Activated CD4-positive, alpha-beta T cell treated with anti-CD3 and anti-CD28 coated beads, Interleukin-2, Interleukin-4, amounts not matched to agents 100 ng/mL and 50 ng/mL, durations not matched to agents 16 hours and 8 hours (primary cell): ENCODE measurements at places on chromosomes 12 and 14.

DNA sequence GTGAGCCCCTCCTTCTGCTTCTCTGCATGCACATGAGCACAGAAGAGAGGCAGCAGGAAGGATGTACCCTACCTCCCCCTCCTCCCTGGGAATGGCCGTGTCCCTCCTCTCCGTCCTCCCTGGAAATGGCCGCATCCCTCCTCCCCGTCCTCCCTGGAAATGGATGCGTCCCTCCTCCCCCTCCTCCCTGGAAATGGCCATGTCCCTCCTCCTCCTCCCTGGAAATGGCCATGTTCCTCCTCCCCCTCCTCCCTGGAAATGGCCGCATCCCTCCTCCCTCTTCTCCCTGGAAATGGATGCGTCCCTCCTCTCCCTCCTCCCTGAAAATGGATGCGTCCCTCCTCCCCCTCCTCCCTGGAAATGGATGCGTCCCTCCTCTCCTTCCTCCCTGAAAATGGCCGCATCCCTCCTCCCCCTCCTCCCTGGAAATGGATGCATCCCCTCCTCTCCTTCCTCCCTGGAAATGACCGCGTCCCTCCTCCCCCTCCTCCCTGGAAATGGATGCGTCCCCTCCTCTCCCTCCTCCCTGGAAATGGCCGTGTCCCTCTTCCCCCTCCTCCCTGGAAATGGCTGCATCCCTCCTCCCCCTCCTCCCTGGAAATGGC lies 428.6 kb downstream of the AACS start:
- DNase-seq: no peak

DNA sequence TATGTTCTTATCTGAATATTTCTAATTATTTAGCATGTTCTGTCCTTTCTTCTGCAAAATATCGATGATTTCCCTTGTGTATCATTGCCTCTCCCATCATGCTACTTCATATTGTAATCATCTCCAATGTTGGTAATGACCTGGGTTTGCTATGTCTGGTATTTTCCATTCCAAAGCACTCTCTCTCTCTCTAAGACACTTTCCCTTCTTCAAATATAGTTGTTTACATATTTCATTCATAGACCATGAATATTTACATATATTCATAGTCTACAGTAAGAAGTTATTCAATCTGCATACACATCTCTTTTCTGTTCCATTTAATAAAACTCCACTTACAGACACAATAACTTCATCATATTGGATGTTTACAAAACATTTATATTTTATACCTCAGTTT lies 1516.5 kb upstream of the FLRT2 start:
- no peak for DNase-seq

DNA sequence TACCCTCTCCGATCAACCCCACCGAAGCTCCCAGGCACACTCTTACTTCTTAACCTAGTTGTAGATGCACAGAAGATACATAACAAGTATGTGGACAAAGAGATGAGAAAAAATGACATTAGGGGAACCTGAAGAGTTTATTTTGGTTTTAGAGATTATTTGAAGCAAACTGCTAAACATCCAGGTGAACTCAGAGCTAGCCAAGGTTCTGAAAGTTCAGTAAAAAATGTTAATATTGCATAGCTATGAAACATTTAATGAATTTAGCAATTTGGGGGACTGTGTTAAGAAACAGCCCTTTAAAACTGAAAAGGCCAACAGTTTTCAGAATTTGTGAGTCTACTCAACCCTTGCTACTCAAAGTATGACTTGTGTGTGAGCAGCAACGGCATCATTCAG lies 174.4 kb downstream of the NAV3 start:
- DNase-seq: no peak

- no peak for DNase-seq
Observed at GRCh38 chr14:23604675-23605170, 26.1 kb upstream of the JPH4 start.

GRCh38 chr12:12736759-12737676 lies 19.9 kb downstream of the CDKN1B start:
- peak; percentile 78 for DNase-seq

GRCh38 chr12:40078266-40078665 lies 27.6 kb downstream of the SLC2A13 start:
- no peak for DNase-seq

DNA sequence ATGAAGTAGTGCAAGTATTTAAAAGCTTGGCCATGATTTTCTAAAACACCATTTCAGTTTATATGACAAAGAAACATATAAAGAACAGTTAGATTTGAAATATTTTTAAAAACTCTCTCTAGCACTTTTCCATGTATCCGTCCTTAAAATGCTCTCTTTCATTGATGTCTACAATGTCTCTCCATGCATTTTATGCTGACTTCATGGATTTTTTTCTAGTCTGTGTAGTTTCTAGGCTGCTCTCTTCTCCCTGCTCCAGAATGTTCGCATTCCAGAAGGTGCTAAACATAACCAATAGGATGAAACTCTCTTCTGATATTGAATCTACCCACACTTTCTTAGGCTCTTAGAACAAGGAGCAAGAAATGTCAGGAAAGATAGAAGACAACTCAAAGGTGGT lies 124.8 kb downstream of the PLCZ1 start:
- DNase-seq: no peak

- no peak for DNase-seq
Observed at GRCh38 chr12:52519826-52520662, at the start of gene KRT5. Gene KRT5 (minus strand): TSS chr12:52520394. CDS start chr12:52520296, 98 bp downstream.

DNA sequence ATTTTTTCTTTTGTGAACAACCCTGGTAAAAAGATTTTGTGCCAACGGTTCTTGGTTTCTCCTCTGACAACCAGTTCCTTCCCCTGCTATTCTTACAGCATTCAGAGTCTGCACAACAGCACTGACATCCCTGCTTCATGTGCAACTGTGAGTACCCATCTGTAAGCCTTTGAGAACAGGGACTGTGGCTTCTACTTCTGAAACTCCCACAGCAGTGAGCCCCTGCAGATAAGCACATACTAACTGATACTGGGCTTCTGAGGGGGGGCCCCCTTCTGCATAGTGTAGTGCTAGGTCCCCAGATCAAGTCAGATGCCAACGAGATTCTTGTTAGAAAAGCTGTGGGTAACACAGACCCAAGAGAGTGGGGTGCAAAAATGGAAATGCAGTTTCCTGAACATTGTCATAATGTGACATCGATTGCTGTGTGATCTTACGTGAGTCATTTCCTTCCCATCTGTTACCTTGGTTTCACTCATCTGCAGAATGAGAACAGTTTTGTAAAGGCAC lies 11.1 kb upstream of the NINJ2 start:
- peak; percentile 97 for DNase-seq

- DNase-seq: no peak
Observed at GRCh38 chr12:99147130-99147529, 500.4 kb upstream of the GARIN6 start.

- DNase-seq: no peak
Observed at GRCh38 chr12:118960865-118961264, 20.5 kb upstream of the SRRM4 start.

DNA sequence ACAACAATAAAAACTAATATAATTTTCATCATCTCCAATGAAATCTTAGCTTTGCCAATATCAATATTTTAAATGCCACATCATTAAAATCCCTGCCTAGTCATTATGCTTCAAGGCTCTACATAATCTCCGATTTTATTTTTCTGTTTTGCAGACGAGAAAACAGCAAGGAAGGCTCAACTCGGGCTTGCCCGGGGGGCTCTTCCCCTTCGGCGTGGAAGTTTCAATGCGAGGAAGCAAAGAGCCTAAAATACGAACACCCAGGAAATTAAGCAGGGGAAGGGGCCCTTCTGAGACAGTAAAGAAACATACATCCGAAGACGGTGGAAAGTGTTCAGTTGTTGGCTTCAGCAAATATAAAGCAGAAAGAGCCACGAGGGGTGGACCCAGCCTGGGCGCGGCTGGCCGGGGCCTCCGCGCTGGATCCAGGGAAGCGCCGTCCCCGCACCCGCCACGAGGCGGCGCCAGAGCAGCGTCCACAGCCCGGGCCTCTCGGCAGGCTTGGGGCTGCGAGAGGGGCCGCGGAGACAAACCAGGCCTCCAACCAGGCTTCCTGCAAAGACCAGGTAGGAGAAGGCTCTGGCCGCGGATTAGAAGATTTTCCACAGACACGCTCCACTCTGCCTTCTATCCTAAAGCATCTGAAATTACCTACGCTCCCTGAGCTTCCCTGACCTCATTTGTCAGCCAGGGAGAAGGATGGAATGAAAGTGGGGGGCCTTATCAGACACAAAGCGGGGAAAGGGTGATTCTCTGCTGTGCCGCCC lies 77.2 kb downstream of the SERPINA3 start:
- DNase-seq: peak; percentile 50

DNA sequence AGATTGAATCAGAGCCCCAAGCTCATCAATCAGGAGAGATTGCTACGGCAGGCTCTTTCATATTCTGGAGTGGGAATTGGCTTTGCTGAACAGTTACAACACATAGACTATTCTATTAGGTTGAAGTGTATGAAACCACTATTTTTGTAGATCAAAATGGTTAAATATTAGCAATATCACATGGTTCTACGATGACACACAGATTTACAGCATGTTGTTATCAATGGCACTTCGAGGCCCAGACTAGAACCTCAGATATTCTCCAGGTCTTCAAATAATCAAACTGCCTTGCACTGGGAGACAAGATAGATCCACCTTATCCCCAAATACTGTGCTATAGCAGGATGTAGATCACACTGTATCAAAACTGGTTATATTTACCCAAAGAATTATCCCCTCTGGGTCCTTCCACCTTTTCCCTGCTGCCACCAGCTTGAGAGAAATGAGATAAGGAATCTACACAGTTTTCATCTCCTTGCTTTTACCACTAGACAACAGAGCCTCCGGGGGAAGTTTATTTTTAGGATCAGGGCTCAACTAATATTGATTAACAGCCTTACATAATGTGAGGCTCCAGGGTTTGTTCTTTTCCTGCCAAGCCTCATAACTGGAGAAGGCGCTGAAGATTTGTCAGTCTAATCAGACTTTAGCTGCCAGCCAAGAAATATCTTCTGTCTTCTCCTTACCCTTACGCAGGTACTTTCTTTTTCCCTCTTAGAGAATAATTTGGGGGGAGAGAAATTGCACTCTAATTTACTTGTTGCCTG lies 507.1 kb downstream of the DIO2 start:
- DNase-seq: no peak

DNA sequence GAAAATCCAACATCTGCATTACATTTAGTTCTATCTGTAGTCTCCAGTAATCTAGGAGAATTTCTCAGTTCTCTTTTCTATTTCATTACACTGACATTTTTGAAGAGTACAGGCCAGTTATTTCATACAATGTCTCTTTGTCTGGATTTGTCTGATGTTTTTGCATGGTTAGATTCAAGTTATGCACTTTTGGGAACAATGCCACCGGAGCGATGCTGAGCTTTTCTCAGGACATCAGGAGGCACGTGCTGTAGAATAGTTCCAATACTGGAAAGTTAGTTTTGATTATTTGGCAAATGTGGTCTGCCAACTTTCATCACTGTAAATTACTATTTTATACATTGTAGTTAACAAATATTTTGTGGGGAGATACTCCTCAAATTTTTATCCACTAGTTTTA lies 43.1 kb downstream of the ALDH1L2 start:
- DNase-seq: no peak

GRCh38 chr14:80310938-80311750 lies 99.8 kb upstream of the DIO2 start:
- no peak for DNase-seq

GRCh38 chr14:24417832-24418491 lies 11.5 kb downstream of the CBLN3 start:
- no peak for DNase-seq

GRCh38 chr12:81330480-81330879 lies 252.6 kb downstream of the ACSS3 start:
- no peak for DNase-seq

DNA sequence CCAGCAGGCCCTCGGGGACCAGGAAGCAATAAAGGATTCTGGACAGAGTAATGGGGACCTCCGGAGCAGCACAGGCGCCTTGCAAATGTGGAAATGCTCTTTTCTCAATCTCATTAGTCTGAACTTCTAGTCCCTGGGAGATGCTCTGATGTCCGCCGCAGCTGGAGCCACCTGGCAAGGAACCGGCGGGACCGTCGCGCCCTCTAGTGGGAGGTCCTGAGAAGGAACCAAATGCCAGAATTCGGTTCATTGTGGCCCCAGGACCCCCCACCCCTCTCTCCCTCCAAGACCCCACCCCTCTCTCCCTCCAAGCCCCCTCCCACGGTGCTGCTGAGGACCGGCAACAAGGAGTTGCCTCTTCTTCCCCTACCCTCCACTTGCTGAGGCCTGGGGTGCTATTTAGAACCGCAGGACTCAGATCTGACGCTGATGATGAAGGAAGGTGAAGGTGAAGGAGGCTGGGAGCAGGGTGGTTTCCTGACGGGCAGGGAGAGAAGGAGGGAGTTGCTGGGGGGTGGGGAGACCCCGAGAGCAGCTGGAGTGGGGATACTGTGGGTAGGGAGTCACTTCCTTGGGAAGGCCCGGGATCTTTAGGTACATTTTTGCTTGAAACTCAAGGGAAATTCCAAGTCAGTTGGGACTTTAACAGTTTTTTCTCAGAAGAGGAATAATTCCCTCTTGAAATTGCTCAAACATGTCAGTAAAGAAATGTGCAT lies 42.5 kb downstream of the SMIM41 start:
- DNase-seq: peak; percentile 59

GRCh38 chr12:53221203-53222080 lies 10.6 kb downstream of the RARG start:
- peak; percentile 52 for DNase-seq

- DNase-seq: no peak
Observed at GRCh38 chr14:102451064-102451352, 58.6 kb downstream of the ANKRD9 start.

DNA sequence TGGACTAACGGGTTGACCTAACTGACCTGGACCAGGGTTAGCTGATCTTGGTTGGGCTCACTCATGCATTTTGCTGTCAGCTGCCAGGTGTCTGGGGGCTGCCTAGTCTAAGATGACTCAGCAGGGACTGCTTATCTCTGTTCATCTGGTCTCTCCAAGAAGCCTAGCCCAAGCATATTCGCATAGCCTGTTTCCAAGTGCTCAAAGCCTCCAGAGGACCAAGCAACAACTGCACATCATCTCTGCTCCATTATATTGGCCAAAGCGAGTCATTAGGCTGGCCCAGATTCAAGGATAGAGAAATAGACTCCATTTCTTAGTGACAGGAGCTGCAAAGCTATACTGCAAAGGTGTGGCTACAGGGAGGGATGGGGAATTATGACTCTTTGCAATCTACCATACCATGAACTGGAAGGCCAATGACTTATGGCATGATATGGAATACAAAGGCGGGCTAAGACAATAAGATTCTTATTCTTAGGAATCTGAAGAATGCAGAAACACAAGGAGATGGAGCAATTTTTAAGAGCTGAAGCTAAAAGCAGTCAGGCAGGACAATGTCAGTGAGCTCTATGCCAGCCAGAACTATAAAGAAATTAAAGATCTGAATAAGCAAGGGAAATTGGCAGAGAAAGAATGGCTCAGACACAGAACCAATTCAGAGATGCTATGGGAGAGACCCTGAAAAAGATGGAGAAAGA lies 194.6 kb upstream of the FSCB start:
- no peak for DNase-seq
